ENCODE measurements at places on chromosomes 7 and 10. TPM values are rescaled to one million over a fixed set of nuclear protein-coding genes. Genes with fewer than 3 reads are reported as not detected.

GRCh38 chr7:158829021-158829341 is 328 bp downstream of the ESYT2 start:
- H3K4me3 ChIP-seq: peak overlapping the region; percentile 86
- peak; percentile 60 for DNase-seq
- H3K36me3 ChIP-seq: no peaks in the 10 kb centered on the region
- no peaks in the 10 kb centered on the region for H3K27me3 ChIP-seq
- peaks cover 17% of the 10 kb centered on the region for H3K4me1 ChIP-seq

AZGP1 gene
- total RNA-seq: 10.3 TPM

GRCh38 chr10:48958598-48959190 is 19.1 kb upstream of the LRRC18 start:
- H3K4me1 ChIP-seq: no peaks in the 10 kb centered on the region
- no peak for DNase-seq
- H3K27ac ChIP-seq: no peak overlapping the region
- H3K27me3 ChIP-seq: no peaks in the 10 kb centered on the region

GRCh38 chr7:115572111-115572510 is 458.5 kb downstream of the TFEC start:
- H3K36me3 ChIP-seq: no peaks in the 10 kb centered on the region
- no peak overlapping the region for H3K27ac ChIP-seq
- no peak overlapping the region for H3K4me3 ChIP-seq
- no peaks in the 10 kb centered on the region for H3K27me3 ChIP-seq
- H3K4me1 ChIP-seq: no peaks in the 10 kb centered on the region
- no peak for DNase-seq

- no peaks in the 10 kb centered on the region for H3K27me3 ChIP-seq
- no peaks in the 10 kb centered on the region for H3K36me3 ChIP-seq
- no peak overlapping the region for H3K4me3 ChIP-seq
Measured at GRCh38 chr10:106424981-106425380, 739.5 kb downstream of the SORCS1 start.

DENND2A gene
- total RNA-seq: 1.2 TPM

All from gastrocnemius medialis (tissue), 4 donors.